Non-pigmented ciliary epithelial cell (primary cell): ENCODE measurements at places on chromosomes 16 and 17.

DNA sequence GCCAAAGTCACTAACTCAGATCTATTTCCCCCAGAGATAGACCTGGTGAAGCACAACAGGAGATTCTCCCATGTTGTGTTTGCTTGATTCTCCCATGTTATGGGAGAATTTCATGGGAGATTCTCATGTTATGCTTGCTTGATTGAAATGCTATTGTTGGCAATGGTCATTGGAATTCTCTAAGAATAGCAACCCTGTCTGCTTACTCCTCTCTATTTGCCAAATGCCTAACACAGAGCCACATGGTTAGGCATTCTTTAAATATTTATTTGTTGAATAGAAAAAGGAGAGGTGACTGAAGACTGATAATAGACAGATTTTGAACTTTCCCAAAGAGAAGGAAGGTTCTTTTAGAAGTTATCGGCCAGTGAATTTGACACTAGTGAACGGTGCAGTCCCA, 111.5 kb upstream of the MPHOSPH6 start:
- DNase-seq: no peak

DNA sequence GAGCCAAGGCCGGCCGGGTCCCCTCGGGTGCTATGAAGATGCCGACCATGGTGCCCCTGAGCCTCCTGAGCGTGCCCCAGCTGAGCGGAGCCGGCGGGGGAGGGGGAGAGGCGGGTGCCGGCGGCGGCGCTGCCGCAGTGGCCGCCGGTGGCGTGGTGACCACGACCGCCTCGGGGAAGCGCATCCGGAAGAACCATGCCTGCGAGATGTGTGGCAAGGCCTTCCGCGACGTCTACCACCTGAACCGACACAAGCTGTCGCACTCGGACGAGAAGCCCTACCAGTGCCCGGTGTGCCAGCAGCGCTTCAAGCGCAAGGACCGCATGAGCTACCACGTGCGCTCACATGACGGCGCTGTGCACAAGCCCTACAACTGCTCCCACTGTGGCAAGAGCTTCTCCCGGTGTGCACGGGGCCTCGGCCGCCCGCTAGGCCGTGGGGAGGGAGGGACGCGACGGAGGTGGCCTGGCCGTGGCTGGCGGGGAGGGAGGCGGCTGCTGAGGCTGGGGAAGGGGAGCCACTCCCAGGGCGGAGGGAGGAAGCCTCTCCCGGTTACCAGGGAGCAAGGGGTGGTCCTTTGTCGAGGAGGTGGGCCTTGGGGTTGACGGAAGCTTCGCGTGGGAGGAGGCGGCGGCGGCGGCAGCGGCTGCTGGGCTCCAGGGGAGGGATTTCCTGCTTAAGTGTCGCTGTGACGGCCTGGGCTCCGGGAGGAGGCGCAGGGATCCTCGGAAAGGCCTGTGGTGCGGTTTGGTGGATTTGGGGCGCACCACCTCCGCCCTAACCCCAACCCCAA, 1.3 kb downstream of the MAZ start:
- DNase-seq: peak; percentile 67

- DNase-seq: no peak
These were observed 52.5 kb upstream of the WSB1 start for GRCh38 chr17:27241346-27241946.

DNA sequence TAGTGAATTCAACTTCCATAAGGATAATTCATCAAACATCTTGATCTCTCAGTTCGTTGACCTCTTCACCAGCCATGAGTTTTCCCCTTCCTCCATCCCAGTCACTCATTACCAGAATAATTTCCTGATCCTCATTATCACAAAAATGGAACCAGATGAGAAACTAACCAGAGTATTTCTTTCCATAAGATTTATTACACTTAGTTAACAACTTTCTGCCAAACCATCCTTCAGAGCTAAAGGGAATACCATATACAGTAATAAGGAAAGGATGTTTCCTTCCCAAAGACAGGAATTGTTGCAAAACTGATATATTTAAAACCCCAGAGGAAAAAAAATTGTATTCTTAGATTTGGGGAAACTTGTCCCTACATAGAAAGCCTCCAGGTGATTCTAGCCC, 8.6 kb downstream of the KRTAP29-1 start:
- DNase-seq: no peak

DNA sequence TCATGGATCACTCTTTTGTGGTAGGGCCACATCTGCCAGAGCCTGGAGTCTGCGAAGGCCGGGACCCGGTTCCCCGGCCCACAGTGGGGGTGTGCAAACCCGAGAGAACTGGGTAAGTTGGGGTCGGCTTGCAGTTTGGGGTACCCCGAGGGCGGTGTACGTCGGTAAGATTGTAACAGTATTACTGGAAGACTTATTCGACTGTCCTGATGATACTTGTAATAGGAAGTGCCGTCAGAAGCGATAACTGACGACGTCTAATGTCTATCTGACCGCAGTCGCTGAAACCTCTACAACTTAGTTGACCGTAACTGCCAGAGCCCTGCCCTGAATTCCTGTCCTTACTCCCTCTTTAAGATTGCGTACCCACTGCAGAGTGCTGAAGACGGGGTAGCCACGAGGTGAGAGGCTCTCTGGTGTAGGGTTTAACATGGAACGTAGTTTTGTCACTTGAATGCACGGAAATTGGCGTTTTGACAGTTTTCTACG, 24.0 kb downstream of the TRPV2 start:
- DNase-seq: no peak

DNA sequence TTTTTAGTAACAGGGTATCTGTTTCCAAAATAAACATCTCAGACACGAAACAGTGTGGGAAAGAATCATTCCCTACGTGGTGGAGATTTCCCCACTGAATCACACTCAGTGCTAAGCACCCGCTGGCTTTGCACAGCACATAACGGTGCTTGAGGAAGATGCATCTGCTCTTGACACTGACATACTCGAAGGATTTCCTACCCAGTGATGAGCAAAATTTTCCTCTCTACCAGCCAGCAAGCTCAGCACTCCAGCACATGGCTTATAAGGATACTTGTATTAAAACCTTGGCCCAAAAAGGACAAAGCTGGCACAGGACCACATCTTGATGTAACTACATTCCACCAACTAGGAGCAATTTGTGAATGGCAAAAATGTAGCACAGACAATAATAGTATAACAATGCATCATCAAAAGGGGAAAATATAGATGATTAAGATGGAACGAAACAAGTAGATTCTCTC, 59.0 kb downstream of the ANKFY1 start:
- DNase-seq: peak; percentile 52

GRCh38 chr17:29621751-29622194, 939 bp downstream of the CORO6 start:
- no peak for DNase-seq
